Aorta (tissue), 5 donors: ENCODE measurements at places on chromosomes 2 and 18. TPM values are rescaled to one million over a fixed set of nuclear protein-coding genes. Genes with fewer than 3 reads are reported as not detected.
A peak's percentile ranks its signal among the peaks of the same experiment; 100 is the strongest.

Gene TRIM43
- polyA plus RNA-seq, result not detected

Gene PRKAG3
- polyA plus RNA-seq, result 0.20 TPM

Gene LHCGR
- not detected for polyA plus RNA-seq

Gene ANKRD62
- polyA plus RNA-seq, result not detected

Gene ACP1
- polyA plus RNA-seq, result 130 TPM

Gene LIMS4
- polyA plus RNA-seq, result 69.1 TPM

Gene TSPYL6
- polyA plus RNA-seq, result 0.08 TPM

Gene CACNB4
- 1.2 TPM for polyA plus RNA-seq

Gene TMEM17
- not detected for polyA plus RNA-seq

Gene TTC27
- polyA plus RNA-seq, result 5.0 TPM

DNA sequence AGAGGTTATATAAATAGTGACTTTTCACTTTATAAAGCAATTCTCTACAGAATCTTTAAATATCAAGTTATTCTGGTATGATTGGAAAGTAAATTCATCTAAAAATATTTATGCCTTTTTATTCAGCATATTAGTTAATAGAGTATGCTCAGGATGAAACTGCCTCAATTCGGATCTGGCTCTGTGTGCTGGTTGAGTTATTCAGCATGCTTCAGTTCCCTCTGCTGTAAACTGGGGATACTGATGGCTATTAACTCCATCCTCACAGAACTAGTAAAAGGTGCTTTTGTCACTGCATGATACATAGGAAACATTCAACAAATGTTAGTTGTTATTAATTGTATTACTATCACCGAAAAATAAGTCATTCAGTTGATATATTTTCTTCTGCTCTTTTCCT, 250.3 kb downstream of the NRXN1 start:
- no peak for DNase-seq

- DNase-seq, result no peak
These were observed 789.4 kb downstream of the LRP1B start for GRCh38 chr2:141341444-141341843.

DNA sequence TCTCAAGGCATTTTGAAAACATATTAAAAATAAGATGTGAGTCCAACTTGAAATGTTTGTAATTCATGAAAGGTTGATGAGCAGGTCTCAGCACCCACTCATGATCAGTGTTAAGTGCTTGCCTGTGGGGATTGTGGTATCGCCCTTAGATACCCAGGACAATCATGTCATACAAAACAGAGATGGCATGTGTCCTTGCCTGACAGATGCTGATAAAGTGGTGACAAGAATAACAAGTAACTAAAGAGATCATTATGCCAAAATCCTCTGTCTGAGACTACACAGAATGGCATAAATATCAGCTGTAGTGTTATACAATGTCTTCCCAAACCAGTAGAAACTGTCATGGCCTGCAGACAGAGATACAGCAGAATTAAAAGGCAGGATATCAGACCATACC, 930.3 kb downstream of the SUCLG1 start:
- no peak for DNase-seq

DNA sequence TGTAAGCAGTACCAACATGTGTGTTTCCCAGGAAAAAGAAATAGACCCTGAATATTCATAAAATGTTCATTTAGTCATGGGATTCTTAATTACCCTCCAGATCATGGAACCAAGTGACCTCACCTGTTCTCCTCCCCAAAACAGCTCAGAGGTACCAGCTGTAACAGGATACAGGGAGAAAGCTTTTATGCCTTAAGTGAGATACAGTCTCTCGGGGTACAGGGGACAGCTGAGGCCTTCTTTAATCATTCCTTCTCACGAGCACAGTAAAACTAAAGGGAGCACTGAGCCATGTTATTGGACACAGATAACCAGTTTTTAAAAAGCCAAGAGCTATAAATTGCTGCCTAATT, 16.6 kb downstream of the EPHA4 start:
- no peak for DNase-seq

GRCh38 chr2:212549941-212550340, 11.3 kb upstream of the ERBB4 start:
- no peak for DNase-seq

GRCh38 chr2:224017957-224018356, 21.1 kb downstream of the SERPINE2 start:
- no peak for DNase-seq

- DNase-seq, result peak; percentile 81
These were observed 203.8 kb downstream of the TNS1 start for GRCh38 chr2:217798743-217799562.

GRCh38 chr2:98912957-98913915, 22.8 kb downstream of the CRACDL start:
- DNase-seq, result no peak

GRCh38 chr2:14615121-14615520, 17.4 kb upstream of the LRATD1 start:
- DNase-seq, result no peak

DNA sequence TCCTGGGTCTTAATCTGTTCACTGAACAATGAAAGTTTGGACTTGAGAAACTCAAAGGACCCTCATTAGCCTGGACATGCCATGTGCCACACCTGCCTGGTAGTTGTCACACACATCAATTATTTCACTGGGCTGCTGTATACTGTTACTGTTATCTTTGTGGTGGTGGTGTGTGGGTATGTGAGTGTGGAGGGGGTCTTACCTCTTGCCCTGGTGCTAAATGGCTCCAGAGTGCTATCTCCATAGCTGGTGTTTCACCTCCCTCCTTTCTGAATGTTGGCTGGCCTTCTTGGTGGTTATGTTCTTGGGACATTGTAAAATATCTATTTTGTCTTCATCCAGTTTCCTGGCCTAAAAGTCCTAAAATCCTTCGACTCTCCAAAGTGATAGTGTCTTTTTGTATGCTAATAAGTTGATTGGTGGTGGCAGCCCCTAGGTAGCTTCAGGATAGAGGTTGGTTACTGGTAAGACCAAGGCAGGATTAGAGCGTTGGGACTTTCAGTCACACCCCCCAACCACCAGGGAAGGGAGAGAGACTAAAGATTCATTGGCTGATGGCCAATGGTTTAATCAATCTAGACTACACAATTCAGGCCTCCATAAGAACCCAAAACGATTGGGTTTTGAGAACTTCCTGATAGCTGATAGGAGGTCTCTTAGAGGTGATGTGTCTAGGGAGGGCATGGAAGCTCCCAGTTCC, 328.1 kb downstream of the MYCN start:
- no peak for DNase-seq

GRCh38 chr18:55351241-55351691, 236.7 kb downstream of the TCF4 start:
- DNase-seq, result no peak

GRCh38 chr2:151619337-151619989, 114.8 kb downstream of the NEB start:
- DNase-seq, result no peak

DNA sequence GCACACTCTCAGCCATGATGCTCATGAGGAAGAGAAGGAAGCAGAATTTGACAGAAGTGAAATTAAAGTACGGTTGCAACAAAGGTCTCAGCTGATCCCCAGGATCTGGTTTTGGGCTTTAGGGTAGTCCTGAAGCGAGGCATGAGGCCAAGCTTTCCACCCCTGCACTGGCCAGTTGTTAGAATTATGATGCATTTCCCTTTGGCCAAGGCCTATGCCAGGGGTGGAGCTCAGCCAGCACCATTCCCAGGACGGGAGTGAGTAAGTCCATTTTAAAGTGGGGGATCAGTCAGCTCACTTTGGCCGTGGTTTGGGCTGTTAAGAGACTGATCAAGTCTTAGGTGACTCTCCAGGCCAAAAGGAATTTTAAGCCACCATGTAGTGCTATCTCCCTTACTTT, 314.5 kb upstream of the MMADHC start:
- peak; percentile 83 for DNase-seq

DNA sequence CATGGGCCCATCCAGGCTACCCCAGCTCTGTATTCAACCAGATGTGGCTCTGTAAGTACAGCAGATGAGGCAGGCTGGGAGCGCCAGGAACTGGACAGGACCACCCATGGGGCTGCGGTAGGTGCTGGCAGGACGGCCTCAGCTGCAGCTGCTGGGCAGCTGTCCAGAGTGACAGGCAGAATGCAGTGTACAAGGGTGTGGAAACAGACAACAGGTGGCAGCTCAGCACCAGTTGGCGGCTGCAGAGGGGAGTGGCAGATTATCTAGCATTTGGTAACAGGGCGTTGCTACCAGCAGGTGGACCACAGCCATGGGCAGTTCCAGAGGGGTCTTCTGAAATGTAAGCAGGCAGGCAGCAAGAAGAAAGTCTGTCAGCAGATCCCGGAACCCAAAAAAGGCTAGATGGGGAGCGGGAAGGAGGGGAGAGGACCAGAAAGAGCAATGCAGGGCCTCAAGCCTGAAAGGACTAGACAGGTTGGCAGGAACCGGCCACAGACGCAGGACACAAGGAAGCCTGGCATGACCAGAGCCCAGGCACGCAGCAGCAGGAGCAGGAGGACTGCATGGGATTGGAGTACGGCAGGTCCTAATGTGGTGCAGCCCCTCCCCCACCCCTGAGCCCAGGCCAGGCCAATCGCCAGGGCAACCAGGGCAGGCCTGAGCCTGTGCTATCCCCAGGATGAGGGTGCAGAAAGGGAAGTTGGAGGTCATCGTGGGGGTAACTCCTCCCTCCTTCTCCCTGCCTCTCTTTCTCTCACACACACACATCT, 24.7 kb downstream of the PKDCC start:
- DNase-seq, result no peak

DNA sequence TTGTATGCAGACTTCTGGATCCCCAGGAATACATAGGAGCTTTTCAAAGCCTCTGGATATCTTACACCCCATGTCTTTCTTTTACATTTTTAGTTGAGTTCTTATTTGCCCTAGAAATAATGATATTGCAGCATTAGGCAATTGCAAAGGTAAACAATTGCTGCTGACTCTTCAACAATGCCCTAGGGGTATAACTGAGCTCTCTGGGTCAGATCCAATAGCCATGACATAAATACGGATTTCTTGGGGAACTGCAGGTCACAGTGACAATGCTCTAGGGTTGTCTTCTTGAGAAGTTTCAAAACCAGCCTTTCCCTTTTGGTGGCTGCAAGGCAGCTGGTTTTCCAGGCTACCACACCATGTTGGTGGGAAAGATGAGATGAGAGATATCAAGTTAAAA, 16.5 kb upstream of the OR6B3 start:
- DNase-seq, result no peak

DNA sequence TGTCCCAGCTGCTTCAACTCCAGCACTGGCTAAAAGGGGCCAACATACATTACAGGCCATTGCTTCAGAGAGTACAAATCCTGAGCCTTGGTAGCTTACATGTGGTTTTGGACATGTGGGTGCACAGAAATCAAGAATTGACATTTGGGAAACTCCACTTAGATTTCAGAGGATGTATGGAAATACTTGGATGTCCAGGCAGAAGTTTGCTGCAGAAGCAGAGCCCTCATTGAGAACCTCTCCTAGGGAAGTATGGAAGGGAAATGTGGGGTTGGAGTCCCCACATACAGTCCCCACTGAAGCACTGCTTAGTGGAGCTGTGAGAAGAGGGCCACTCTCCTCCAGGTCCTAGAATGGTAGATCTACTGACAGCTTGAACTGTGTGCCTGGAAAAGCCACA, 218.0 kb upstream of the CWC22 start:
- DNase-seq, result no peak

GRCh38 chr18:28109781-28110560, 67.0 kb downstream of the CDH2 start:
- no peak for DNase-seq

DNA sequence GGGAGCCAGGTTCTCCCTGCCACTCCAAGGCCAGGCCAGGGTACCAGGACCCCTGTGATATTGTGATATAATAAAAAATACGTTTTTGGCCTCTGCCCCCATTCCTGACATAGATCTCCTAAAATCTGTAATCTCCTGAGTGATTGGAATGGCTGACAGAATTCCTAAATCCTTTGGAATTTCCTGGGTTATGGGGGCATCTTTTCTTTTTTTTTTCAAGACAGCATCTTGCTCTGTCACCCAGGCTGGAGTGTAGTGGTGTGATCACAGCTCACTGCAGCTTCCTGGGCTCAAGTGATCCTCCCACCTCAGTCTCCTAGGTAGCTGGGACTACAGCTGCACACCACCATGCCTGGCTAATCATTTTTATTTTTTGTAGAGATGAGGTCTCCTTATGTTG, 26.2 kb upstream of the TUBB6 start:
- no peak for DNase-seq

DNA sequence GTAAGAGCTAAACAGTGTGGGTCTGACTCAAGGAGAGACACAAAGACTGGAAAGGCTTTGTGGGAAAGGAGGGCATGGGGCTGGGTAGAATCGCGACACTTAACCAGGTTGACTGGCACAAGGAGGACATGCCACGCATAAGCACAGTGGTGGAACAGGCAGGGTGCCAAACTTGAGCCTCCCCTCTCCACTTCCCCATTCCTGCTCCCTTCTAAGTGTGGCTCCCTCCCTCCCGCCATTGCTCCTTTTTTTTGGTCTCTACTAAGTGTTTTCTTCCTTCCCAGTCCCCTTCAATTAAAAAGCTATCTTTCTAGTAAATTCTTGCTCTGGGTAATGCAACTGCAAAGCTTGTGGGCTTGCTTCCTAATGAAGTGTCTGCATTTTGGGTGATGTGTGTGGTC, 40.3 kb upstream of the ZFP36L2 start:
- peak; percentile 86 for DNase-seq

GRCh38 chr2:232482301-232483238, 5.1 kb downstream of the ECEL1 start:
- peak; percentile 52 for DNase-seq

DNA sequence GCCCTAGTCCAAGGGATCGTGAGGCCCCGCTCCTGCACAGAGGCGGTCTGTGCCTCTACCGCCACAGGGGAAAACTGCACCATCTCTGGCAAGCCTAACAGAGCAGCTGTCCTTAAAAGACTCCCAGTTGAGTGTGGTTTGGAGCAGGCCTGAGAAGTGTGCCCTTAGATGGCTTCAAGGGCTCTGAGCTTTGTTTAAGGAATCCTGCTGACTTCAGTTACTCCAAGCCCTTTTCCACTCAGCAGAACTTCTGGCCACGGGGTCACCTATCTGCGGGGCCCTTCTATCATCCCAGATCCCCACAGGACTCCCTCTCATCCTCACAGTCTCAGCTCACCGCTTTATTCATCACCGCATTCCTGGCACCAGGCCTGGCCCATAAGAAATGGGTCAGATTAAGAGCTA, 131.5 kb downstream of the CCDC74A start:
- DNase-seq, result no peak

DNA sequence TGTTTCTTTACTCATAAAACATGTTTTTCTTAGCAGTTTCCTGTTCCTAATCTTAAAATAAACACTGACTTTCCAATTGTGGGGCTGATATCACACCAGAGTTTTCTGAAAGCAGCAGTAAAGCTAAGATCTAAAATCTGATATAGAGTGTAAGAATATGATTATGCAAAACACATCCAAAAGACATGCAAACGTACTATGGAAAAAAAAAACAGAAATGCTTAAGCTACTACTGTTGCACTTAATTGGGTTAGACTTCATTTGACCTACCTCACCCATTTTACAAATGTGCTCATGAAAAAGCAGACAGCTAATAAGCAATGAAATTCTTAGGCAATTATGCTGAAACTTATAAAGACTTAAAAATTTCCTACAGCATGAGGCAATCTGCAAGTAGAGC, 10.5 kb downstream of the CYTIP start:
- no peak for DNase-seq

- DNase-seq, result peak; percentile 90
These were observed 26.3 kb downstream of the MRPL35 start for GRCh38 chr2:86225581-86225980.
